Fibroblast of skin of back (primary cell): ENCODE measurements at places on chromosomes 4 and X.

DNA sequence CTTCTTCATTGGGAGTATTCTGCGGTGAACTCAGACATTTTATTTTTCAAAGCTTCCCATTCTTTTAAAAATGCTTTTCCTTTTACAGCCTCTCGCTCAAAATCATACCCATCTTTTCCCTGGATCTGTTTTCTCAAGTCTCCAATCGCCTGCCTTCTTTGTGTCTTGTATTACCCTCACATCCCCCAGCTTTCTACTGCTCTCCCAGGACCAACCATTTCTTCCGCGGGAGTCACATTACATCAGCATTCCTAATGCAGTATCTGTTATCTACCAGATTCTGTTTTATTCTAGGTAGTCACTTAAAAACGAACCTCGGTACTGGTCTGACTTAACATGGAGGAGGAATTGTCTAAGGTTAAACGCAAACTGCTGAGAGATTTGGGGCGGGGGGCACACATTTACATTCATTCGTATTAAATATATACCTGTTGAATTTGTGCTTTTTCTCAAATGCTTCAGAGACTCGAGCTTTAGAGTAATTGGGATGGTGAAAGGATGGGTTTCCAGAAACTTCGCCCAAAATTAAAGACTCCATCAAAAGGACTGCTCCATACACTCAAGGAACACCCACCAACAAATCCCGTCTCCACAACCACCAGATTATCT lies 493 bp upstream of the UCHL1 start:
- peak; percentile 46 for DNase-seq

DNA sequence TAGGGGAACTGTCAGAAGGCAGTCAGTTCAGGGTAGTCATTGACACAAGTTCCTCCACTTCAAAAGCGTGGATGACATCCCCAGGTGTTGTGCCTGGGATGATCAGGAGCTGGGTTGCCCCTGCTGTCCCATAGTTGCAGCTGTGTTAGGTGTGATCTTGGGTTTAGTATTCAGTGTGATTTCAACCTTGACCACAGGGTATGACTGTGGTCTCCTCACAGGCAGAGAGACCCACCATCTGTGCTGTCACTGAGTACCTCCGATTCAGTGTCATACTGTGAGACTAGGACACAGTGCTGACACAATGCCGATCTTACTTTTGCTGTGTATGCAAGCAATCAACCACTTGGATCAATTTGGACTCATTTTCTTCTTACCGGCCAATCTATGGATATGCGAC lies 25.2 kb downstream of the FOXR2 start:
- DNase-seq: no peak

DNA sequence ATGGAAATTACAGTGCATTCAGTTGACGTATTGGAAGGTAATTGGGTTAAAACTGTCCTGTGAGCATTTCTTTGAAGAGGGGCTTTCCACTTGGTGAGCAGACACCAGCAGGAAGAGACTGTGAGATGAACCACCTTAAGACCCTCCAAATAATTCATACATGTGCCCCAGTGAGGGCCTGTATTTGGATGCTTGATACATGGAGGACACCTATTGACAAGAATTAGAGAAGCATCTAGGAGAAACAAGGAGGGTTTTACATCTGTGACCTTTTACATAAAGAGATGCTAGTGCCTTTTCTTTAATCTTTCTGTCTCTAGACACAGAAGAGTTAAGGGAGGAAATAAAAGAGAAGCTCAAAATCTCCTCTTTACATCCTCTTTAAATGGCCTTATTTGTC lies 1115.3 kb upstream of the IGFBP7 start:
- DNase-seq: no peak

GRCh38 chr4:42018451-42018850 lies 28.1 kb downstream of the SLC30A9 start:
- no peak for DNase-seq

DNA sequence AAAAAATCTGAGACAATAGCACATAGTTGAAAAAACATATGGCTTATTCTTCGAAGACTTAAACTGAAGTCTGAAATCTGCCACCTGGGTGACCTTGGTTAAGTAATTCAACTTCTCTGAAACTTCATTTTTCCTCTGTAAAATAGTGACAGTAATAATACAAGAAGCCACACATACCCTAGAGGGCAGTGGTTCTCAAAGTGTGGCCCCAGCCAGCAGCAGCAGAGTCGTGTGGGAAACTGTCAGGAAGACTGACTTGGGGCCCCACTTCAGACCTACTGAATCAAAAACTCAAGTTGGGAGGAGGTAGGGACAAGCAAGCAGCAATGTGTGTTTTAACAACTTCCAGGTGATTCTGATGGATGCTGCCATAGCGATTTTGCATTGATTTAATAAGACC lies 249.9 kb downstream of the HNRNPD start:
- DNase-seq: no peak

- no peak for DNase-seq
Observed at GRCh38 chrX:48793935-48794334, 7.5 kb downstream of the GATA1 start.

GRCh38 chr4:180615746-180616145 lies 1627.5 kb upstream of the TENM3 start:
- no peak for DNase-seq

- peak; percentile 43 for DNase-seq
Observed at GRCh38 chr4:80125252-80126177, 52.5 kb upstream of the ANTXR2 start.

DNA sequence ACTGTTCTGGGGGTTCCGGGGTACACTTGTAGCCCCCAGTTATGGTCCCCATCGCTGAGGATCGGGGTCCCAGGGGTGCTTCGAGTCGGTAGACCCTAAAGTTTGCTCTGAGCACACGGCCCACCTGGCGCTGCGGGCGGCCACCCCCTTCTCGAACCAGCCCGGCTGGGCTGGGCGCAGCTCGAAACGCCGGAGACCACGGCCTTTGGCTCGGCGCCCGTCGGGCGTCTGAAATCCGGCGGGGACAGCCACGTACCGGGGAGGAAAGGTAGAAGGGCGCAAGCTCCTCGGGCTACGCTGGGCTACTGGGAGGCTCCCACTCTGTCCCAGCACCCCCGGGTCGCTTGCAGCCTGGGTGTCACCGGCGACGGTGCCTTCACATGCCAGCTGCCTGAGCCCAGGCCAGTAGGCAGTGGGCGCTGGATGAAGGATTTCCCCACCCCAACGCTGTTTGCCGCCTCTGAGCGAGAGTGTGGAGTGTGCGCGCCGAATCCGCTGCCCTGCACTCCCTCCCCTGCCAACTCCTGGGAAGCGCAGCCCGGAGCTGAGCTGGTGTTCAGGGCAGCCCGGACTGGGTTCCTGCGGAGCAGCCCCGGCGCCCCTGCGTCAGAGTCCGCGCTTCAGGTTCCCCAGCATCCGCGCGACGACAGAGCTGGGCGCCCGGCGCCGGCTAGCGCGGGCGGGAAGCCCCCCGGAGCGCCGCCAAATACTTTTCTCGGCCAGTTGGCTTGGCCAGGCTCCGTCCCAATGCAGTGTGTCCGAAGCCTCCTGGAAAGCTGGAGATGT lies 637 bp downstream of the MAMLD1 start:
- peak; percentile 48 for DNase-seq

DNA sequence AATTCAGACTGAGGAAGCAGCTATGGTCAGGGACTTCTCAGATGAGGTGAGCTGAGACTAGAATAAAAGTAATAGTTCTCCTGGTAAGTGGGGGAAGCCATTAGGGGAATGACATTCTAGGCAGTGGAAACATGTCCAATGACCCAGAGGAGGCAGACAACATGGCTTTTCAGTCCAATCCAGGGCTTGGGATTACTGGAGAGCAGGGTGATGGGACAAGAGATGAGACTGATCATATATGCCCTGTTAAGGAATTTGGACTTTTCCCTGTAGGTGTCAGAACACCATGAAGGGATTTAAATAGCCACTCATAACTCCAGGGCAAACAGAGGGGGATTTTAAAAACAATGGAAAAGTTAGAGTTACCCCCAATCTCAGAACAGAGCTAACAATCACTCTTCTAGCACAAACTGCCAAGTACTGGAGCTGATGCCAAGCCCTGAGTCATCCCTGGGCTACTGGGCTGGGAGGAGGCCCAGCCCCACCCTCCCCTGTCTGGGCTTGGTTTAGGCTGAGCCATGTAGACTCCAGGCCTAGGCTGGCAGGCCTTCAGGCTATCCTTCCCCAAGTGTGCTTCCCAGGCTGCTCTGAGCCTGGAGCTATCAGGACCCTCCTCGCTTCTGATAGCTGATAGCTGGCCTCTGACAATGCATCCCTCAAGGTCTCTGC lies 22.7 kb upstream of the MSN start:
- peak; percentile 85 for DNase-seq

DNA sequence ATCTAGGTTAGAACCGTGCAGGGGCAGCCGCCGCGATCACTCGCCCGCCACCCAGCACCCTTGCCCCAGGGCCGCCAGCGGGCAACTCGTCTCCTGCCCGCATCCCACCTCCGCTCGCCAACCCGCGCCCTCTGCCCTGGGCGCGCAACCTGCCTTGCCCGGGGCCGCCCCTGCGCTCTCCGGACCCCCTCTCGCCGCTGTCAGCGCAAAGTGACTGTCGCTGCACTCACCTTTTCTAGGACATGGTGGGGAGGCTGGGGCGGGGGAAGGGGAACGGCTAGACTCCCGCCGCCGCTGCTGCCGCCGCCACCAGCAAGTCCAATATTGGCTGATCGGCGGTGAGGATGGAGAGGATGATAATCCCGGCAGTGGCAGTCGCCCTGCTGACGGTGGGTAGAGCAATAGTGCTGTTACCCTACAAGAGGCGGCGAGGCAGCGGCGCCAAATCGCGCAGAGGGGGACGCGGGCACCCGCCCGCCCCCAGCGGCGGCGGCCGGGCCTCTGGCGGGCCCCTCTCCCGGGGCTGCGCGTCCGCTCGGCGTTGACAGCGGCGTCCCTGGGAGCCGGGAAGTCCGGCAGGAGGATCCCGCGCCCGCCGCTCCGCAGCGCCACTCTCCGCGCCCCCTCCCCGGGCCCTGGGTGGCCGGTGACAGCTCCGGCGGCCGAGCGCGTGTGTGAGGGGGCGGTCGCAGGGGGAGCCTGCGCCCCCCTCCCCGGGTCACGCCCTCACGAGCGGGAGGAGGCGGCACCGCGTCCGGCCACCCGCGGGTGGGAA lies 2.3 kb upstream of the NR3C2 start:
- peak; percentile 10 for DNase-seq

GRCh38 chrX:108091878-108092291 lies 307 bp downstream of the ATG4A start:
- DNase-seq: no peak

- no peak for DNase-seq
Observed at GRCh38 chr4:1463927-1464540, 57.8 kb upstream of the NKX1-1 start.

- no peak for DNase-seq
Observed at GRCh38 chr4:26751838-26752237, 108.8 kb upstream of the STIM2 start.

- no peak for DNase-seq
Observed at GRCh38 chr4:92825256-92825655, 521.5 kb downstream of the GRID2 start.

DNA sequence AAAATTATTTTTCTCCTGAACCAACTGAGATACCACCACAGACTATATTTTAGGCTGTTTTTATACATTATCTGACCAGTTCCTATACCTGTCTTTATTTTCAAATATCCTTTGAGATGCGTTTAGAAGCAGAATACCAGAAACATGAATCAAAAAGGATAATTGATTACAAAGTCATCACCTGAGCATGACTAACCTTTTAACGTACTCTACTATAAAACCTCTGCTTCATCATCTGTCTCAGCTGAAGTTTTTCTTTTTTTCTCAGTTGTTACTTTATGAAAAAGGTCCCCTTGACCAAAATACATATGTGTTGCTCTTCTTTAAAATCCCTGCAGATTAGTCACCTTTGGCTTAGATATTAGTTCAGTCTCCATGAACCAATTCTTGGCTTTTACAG lies 109.8 kb downstream of the AMMECR1 start:
- DNase-seq: no peak

DNA sequence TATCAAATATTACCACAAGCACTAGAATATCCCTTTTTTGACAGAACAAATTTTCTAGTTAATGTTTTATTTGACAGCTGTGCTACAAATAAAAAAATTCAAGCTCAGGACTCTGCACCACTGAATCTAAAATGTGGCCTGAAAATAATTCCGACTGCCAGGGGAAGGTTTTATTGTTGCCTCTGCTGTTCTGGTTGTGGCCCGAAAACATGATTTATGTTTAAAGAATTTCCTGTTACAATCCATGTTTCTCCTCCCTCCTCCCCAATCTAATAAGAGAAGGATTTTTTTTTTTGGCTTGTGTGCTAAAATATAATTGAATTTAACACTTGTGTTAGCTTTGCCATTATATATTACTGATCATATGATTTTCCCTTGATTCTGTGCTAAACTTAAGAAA lies 227.8 kb downstream of the DCLK2 start:
- DNase-seq: peak; percentile 83

DNA sequence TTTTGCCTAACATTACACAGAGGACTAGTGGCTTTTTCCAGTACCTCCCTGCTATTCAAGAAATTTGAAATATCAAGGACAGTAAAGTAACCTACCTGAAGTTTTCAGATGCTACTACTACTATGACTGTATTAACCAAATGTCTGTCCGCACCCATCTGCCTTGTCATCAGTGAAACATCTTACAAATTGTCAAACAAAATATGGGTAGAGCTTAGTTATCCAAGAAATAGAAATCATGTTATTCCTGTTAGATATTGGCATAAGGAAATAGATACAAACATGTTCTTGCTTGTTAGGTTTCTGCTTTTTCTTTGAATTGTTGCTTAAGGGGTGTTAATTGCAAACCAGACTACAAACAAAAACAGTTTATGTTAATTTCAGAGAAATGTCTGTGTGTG lies 63.9 kb downstream of the PLS3 start:
- DNase-seq: no peak

DNA sequence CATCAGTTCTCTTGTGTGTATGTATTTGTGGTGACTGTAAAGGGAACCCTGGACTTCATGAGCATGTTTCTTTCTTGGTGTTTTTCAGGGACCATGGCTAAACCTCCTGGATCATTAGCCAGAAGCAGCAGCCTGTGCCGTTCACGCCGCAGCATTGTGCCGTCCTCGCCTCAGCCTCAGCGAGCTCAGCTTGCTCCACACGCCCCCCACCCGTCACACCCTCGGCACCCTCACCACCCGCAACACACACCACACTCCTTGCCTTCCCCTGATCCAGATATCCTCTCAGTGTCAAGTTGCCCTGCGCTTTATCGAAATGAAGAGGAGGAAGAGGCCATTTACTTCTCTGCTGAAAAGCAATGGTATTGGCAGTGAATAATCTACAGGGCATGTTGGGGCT lies 157.0 kb downstream of the STIM2 start:
- no peak for DNase-seq

DNA sequence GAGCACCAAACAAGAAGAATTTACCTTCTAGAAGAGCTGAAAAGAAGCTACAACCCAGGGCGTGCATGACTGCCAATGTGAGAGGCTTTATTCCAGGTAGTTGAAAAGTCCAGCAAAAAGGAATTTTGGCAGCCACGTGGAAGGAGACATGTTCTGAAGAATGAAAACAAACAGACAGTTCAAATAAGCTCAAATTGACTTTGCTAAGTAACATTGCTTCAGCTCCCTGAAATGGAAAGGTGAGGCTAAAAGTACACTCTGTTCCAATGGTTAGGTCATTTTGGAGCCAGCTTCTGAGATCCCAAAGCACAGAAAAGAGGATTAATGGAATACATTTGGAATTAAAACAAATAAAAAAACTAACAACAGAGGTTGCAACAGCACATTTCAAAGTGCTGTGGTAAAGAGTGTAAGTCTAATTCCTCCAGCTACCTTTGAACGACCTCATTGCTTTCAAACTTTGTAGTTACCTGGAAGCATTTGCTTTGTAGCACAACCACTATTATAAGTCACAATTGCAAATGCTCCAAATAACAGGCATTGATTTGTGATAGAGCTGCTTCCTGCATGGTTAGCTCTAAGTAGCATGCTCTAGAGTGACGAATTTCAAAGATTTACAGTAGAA lies 405.3 kb upstream of the EDA2R start:
- DNase-seq: no peak
